Lower leg skin (tissue), 4 donors: ENCODE measurements at places on chromosomes 5 and 9. TPM values are rescaled to one million over a fixed set of nuclear protein-coding genes. Genes with fewer than 3 reads are reported as not detected.

- DNase-seq = peak; percentile 85
Observed at GRCh38 chr5:460273-460625, 17.3 kb downstream of the EXOC3 start.

DNA sequence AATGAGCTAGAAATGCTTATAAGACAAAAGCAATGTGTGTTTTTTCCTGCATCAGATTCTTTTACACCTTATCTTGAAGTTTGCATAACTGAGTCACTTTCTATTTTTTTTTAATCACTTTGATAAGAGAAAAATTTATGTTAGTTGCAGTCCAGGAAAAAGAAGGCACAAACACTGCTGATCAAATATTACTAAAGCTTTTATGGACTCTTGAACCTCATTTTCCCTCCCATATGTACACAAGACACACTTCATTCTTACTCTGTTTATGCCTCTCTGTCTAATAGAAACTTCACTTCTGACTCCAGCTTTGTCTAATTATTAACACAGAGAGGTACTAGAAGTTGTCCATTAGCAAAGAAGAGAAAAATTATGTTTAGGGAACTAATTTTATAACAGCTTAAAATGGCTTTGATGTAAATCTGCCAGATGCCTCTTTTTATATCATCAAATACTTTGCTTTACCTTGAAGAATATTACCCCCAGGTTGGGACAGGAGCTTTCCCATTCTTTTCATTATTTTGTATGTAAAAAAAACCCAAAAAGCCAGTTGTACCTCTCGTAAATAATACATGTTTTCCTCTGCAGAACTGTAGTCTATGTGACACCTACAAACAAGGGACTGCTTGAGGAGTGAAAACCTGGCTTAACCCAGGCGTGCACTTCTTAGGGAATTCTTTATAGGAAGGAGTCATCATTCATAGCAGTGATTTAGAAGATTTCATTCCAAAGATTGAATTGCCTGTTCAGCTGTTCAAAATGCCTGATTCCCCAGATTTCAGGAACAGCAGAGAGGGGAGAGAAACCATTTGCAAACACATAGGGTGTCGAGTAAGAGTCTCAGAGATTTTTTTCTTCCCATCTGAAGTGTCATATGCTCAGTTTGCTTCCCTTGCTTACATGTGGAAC lies 72.6 kb downstream of the DAPK1 start:
- DNase-seq = no peak

GRCh38 chr9:109993250-109993978 lies 213.4 kb downstream of the PALM2AKAP2 start:
- DNase-seq = no peak

DNA sequence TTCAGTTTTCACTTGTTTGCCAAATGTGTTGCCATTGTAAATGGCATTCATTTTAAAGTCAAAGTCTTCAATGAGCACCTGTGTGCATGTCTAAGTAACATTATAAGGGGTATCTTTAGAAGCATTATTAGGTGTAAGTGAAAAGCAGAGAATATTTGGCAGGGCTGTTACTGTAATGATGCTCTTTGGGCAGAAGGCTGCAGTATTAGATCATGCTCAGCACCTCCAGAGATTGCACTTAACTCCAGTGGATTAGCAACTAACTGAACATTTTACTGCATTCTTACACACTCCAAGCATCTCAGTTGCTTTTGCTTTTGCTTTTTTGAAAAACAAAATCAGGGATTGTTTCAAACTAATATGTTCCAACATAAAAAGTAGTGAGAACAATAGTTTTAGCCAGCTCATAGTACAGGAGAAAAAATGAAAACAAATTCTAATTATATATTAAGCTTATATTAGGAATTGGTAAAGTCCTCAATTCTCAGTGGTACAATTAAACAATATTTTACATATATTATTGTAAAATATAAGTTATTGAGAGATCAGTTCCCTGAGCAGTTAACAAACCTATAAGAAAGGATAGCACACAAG lies 1740.9 kb upstream of the CDH9 start:
- no peak for DNase-seq

DNA sequence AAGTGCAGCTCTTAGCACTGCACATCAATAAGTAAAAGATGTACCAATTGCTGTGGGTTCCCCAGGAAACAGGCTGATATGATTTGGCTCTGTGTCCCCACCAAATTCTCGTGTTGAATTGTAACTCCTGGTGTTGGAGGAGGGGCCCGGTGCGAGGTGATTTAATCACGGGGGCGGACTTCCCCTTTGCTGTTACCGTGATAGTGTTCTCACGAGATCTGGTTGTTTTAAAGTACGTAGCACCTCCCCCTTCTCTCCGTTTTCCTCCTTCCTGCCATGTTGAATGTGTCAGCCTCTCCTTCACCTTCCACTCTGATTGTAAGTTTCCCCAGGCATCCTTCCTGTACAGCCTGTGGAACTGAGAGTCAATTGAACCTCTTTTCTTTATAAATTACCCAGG lies 93.2 kb upstream of the ACTBL2 start:
- DNase-seq = no peak

DNA sequence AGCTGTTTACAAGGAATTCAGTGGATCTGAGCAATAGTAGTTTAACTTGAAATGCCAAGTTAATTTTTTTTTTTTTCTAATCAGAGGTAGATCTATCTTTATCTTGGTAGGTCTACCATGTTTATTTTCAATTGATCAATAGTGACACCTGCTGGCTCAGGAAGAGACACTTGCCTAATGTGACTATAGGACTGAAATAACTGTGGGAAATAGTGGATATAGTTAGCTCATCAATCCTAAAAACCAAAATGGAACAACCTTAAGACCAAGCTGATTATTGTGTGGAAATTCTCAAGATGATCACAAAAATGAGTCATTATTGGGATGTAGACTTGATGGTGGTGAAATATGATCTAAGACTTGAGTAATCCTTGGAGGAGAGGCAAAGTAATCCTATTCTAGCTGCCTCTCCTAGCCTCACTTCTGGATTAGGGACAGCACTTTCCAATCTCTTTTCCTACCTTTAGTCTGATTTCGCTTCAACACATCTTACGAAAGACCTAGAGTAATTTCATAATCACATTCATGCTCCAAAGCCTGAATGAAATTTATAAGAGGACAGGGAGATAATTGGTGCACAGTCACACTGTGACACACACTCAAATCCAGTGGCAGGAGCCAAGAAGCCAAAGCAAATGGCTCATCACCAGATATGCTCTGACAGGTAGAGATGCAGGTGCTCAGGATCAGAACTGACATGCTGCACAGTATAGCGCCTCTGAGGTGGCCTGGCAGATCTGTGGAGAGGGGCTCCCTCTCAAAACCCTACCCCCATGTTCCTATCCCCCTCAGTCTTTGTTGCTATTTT lies 156.3 kb downstream of the HMHB1 start:
- no peak for DNase-seq

DNA sequence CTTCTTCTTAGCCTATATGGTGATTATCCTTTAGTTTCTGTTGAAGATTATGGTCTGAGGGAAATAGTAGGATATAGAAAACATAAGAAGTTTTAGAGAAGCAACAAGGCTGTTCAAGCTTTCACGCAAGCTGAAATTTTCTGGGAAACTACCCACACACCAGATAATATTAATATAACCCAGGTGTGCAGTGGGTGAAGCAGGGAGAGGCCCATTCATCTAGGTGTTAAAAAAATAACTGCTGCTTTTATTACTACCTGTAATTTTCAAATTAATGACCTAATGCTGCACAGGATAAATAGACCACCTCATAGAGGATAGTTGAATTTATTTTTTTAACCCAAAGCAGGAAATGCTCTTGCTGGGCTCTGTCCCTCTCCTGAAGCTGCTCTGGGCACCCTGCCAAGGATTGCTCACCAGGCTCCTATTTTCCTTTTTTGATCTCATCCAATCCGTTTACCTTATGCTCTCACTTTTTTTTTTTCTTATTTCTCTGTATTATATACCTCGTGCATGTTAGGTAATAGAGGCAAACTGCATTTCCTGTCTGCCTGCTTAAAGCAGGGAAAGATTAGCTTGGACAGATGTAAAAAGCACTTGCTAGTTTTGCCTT lies 124.3 kb upstream of the SLC12A2 start:
- no peak for DNase-seq

- DNase-seq = no peak
Observed at GRCh38 chr5:34041247-34041972, 1.6 kb downstream of the C1QTNF3 start.

GRCh38 chr5:157955541-157956172 lies 96.7 kb upstream of the CLINT1 start:
- no peak for DNase-seq

DNA sequence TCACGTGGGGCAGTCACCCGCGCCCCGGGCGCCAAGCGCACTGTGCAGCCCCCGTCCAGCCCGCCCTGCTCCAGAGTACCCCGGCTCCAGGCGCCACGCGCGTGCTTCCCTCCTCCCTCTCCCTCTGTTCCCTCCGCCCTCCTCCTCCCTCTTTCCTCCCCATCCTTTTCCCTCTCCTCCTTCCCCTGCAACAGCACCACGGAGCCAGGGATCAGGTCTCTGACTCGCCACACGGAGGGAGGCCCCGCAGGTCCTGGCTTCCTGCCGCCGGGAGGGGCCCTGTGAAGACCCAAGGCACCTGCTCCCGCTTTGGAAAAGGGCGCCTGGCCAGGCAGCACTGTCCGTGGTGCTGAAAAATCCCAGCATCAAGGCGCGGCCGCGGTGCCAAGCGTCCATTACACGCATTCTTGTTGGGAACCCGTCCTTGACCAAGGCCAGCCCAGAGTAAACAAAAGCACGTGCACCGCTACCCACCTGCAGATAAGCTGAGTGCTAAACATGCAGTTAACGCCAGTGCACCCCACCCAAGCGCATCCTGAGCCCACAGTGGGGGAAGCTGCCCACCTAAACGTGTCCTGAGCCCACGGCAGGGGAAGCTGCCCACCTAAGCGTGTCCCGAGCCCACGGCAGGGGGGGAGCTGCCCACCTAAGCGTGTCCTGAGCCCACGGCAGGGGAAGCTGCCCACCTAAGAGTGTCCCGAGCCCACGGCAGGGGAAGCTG lies 21.7 kb downstream of the SLC6A18 start:
- DNase-seq = no peak

DNA sequence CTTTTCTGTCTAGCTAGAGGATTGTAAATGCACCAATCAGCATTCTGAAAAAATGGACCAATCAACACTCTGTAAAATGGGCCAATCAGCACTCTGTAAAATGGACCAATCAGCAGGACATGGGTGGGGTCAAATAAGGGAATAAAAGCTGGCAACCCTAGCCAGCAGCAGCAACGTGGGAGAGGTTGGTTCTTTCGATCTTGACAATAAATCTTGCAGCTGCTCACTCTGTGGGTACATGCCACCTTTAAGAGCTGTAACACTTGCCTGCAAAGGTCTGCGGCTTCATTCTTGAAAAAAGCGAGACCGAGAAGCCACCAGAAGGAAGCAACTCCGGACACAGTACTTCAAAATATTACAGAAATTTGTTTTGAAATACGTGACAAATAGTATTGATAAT lies 424.6 kb upstream of the CDH9 start:
- no peak for DNase-seq

DNA sequence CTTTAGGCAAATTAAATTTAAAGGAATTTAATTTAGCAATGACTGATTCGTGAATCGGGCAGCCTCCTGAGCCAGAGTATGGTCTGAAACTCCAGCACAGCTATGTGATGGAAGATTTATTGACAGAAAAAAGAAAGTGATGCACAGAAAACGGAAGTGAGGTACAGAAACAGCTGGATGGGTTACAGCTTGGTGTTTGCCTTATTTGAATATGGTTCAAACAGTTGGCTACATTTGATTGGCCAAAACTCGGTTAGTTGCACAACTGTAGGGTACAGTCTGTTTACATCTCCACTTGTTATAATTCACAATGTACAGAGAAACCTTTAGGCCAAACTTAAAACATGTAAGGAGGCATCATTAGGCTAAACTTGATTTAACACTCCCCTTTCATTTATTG lies 1716.1 kb upstream of the C9orf72 start:
- no peak for DNase-seq

GRCh38 chr5:7606840-7607465 lies 211.0 kb downstream of the ADCY2 start:
- DNase-seq = no peak

- no peak for DNase-seq
Observed at GRCh38 chr9:137649553-137649952, 30.7 kb downstream of the EHMT1 start.

- DNase-seq = no peak
Observed at GRCh38 chr5:127505905-127506304, 11.5 kb upstream of the PRRC1 start.

DNA sequence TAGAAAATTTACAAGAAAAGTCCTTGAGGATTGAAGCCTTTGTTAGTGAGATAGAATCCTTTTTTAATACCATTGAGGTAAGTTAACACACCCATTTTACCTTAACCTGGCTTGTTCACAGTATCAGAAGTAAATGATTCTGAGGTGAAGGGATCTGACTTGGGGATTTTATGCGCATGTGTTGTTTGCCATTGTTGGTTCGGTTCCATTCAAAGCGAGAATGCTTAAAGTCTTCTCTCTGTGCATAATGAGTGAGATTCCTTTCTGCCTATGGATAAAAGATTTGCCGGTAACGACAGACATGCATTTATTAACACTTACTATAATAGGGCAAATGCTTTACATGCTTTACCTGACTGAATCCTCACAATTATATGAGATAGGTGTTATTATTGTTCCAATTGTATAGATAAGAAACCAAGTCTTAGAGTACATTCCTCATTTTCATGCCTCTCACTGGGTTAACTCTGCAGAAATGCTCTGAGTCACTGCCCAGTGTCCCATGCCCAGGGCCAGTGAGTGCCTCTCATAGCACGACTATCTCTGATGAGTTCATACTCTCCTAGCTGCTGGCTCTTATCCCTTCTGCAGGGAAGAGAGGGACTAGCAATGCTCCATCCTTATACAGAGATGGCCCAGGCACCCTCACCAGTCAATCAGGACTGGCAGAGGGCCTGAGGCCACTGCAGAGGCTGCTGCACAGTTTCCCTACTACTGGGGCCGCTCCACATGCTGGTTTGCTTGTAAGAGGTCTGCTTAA lies 54.4 kb downstream of the CMYA5 start:
- no peak for DNase-seq

SEC61B gene
- 82.0 TPM for total RNA-seq

UGT3A1 gene
- total RNA-seq = 0.23 TPM

C5 gene
- 5.2 TPM for total RNA-seq

PCDHAC1 gene
- not detected for total RNA-seq

TMEM8B gene
- total RNA-seq = 2.2 TPM

ZFP2 gene
- total RNA-seq = 0.38 TPM

CARTPT gene
- total RNA-seq = not detected
